ENCODE measurements at places on chromosomes 2 and 18. TPM values are rescaled to one million over a fixed set of nuclear protein-coding genes. Genes with fewer than 3 reads are reported as not detected.

The RAX gene
- total RNA-seq = not detected

The FANCL gene
- 26.2 TPM for total RNA-seq

The FAM237A gene
- total RNA-seq = not detected

The CYTIP gene
- total RNA-seq = not detected

The ARHGAP15 gene
- not detected for total RNA-seq

The SLC5A7 gene
- total RNA-seq = not detected

The VWC2L gene
- not detected for total RNA-seq

The SERPINB10 gene
- not detected for total RNA-seq

The UGT1A9 gene
- total RNA-seq = not detected

The LYPD6 gene
- 2.7 TPM for total RNA-seq

The CDH20 gene
- total RNA-seq = 2.9 TPM

The DSG4 gene
- total RNA-seq = not detected

The GRHL1 gene
- not detected for total RNA-seq

The LRRC30 gene
- not detected for total RNA-seq

The CHRND gene
- 0.26 TPM for total RNA-seq

The TRAK2 gene
- total RNA-seq = 31.3 TPM

The ST8SIA3 gene
- not detected for total RNA-seq
